ENCODE measurements at places on chromosomes 1 and 21.
A peak's percentile ranks its signal among the peaks of the same experiment; 100 is the strongest.

DNA sequence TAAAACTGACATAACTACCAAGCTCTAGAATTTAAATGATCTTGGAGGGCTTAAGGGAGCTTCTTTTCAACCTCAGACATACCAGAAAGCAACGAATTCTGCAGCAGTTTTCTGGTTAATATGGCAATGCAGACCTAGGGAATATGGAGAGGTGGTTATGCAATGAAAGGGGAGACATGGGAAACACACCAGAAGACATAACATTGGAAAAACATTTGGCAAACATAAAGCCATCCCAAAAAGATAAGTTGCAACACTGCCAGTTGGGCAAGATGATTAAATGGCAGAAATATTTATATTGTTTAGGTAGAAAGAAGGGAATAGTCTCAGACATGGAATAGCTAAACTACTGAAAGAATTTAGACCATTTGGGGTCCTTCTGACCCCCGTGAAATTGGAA is 104.5 kb downstream of the KCNJ6 start:
- no peak for DNase-seq

DNA sequence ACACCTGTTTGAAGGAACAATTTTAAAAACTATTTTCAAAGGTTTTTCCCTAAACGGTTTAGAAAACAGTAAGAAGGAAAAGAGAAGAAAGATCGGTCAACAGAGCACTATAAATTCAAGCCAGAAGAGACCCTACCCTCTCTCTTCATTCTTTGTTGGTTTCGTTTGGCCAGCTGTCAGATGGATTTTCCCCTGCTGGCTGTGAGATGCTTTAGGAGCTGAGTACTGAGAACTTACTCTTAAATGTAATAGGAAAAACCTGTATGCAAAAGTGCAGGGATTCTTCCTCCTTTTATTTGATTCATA is 1.3 kb upstream of the TXNIP start:
- peak; percentile 52 for DNase-seq

DNA sequence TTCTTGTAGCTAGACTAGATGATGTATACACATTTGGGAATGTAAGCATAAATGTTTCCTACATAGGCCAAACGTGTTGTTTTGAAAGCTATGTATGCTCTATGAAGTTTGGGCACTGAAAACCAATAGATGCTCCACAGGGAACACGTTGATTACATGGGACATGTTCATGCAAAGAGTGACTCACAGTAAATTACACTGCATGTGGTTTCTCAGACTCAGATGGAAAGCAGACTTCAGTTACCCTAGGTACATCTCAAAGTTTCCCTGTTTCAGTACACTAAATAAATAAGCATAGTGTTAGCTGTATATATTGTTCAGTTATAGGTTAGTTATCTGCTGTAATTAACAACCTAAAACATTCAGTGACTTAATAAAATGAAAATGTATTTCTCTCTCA is 301.9 kb upstream of the RUNX1 start:
- no peak for DNase-seq

GRCh38 chr1:88731475-88732269 is 47.6 kb downstream of the PKN2 start:
- peak; percentile 24 for DNase-seq

- peak; percentile 34 for DNase-seq
These were observed 15.1 kb upstream of the EPB41 start for GRCh38 chr1:28899267-28899666.

GRCh38 chr21:43884012-43884860 is 19.2 kb downstream of the AGPAT3 start:
- no peak for DNase-seq

DNA sequence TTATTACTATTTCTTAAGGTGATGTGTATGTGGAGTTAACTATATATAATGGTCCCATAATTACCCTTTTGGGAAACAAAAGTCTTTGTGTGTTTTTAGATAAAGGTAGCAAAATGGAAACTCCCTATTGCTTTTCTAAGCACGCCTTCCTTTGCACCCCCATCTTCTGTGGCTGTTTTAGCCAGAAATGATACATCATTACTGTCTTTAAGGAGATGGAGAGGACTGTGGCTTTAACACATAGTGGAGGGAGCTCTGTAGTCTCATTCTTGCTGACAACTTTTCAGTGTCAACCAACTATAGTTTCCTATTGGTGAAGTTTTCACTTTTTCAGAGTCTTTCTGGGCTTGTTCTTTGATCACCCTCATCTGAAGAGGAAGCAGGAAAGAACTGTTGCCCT is 1.0 kb downstream of the APOBEC4 start:
- DNase-seq, result no peak

GRCh38 chr1:28644494-28644893 is 1.6 kb upstream of the TAF12 start:
- DNase-seq, result no peak

DNA sequence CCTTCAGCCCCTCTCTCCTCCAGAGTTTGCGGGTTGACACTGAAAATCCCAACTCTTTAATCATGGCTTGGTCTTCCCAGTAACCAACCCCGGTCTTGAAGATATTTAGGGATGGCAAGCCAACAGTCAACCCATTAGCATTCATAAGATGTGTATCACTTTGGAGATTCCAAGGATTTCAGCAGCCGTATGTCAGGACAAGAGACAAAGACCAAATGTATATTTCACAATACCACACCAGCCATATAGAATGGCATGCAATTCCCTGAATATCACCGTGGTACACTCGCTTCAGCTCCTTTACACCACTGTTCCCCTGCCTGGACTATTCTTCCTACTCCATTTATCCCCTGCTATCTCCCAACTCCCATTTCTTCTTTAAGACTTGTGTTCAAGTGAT is 109.2 kb downstream of the CSMD2 start:
- no peak for DNase-seq

DNA sequence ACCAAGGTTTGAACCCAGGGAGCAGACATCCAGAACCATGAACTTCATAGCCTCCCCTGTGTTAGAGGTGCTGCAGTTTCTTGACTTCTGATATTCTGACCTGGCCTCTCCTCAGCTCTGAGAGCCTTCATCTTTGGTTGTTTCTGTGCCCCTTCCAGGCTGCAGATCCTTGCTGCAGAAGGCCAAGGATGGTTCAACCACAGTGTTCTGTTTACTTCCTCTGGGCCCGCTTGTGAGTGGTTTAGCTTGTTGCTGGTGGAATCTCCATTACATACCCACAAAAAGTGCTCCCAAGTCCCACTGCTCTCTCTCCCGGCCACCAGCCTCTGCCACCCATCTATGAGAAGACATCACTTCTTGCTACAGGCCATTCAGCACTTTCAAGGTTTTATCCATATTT is 9.0 kb upstream of the SLC2A7 start:
- DNase-seq, result no peak

GRCh38 chr1:7574121-7575040 is 196.7 kb upstream of the VAMP3 start:
- DNase-seq, result peak; percentile 33

GRCh38 chr1:188237573-188238348 is 1409.0 kb downstream of the PLA2G4A start:
- no peak for DNase-seq

DNA sequence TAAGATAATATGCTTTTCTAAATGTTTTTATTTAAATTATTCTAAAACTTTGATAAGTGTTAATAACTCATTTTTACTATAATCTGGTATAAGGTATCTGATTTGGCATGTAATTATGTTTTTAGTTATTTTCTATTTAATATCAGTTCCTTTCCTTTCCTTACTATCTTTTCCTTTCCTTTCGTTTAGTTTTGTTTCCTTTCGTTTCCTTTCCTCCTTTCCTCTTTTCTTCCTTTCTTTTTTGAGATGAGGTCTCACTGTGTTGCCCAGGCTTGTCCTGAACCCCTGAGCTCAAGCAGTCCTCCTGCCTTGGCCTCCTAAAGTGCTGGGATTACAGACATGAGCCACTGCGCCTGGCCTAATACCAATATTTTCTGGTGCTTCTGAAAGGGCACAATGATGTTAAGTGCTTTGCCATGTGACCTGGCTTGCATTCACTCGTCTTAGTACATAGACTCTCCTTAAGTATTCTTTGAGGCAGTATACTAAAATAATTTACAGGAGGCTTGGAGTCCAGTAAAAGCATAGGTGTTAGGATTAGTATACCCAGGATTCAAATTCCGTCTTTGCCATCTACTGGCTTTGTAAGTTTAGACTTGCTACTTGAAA is 18.7 kb downstream of the MIER1 start:
- DNase-seq, result no peak

DNA sequence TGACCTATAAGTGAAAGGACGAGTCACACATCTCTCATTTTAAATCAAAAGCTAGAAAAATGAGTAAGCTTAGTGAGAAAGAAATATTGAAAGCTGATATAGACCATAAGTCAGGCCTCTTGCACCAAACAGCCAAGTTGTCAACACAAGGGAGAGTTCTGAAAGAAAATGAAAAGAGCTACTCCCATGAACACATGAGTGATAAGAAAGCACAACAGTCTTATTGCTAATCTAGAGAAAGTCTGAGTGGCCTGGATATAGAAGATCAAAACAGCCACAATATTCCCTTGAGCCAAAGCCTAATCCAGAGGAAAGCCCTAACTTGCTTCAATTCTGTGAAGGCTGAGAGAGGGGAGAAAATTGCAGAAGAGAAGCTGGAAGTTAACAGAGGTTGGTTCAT is 175.0 kb downstream of the SMYD3 start:
- no peak for DNase-seq

DNA sequence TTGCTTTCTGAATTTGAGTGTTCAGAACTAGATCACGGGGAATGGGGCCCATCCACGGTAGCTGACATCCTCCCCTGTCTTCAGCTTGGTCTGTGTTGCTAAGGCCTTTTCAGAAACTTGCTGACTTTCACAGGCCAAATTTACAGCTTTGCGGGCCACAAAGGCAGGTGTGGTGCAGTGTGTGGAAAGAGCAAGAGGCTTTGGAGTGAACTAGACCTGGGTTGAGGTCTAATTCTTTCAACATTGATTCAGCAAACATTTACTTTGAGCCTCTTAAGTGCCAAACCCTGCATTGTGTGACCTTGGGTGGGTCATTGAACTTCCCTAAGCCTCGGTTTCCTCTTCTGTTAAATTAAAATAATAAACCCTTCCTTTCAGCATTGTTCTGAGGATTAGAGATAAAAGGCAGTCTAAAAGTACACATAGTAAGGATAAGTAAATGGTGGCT is 24.3 kb downstream of the STPG1 start:
- no peak for DNase-seq

DNA sequence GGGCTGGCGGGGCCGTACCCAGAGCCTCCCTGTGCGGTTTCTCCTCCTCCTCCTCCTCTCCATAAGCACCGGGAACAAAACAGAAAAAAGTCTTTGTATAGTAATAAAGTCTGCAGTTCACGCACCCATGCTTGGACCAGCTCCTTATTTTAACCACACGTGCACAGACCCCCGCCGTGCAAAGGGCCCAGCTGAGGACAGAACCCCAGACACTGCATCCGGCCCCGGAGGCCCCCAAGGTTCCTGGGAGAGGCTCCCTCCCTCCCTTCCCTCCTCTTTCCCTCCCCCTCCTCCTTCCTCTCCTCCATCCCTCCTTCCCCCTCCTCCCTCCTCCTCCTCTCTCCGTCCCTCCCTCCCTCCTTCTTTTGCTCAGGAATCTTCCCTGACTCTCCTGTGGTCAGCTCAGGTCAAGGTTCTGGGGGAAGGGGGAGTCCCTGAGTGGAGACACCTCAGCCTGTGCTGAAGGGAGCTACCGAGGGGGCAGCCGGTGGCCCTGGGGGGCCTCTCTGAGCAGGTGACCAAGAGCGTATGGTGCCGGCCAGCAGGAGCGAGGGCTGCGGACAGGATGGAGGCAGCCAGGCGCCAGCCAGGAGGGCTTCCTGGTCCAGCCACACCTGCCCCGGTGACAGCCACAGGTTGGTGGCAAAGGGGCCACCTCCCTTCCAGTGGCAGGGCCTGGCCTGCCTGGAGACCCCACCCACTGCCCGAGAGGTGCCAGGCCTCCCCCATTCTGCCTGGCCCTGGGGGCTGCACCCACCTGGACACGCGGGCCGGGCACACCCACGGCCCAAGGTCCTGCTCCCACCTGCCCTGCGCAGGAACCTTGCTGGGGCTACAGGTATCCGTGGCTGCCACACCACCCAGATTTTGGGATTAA is 3.2 kb upstream of the TTLL10 start:
- no peak for DNase-seq

DNA sequence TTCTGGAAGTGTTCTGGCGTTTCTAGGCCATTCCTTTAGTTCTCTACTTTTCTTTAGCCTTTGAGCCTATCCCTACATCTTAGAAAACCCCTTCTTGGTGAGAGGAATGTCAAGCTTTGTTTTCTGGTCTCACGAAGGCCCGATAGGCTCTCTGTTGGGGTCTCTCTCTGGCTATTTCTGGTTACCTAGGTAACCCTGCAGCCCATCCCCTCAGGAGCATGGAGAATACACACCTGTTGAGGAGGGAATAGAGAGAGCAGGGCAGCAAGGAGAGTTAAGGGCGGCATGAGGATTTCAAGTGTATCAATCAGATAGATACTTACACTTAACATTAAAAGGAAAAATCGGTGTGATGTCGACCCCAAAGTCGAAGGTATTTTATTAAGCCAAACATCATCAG is 45.7 kb downstream of the LRRC8D start:
- DNase-seq, result no peak

GRCh38 chr1:17012775-17013490 is 1.2 kb upstream of the ATP13A2 start:
- no peak for DNase-seq

All from NCI-H2171 treated with DMSO at 0.1 percent for 48 hours (cell line).